Stimulated activated CD8-positive, alpha-beta memory T cell treated with anti-CD3 and anti-CD28 coated beads, Interleukin-4, amount 100 ng/mL, for 1 hour (primary cell): ENCODE measurements at places on chromosomes 7 and 10.

GRCh38 chr7:1024331-1024841 lies 20.0 kb upstream of the GPR146 start:
- no peak for DNase-seq

DNA sequence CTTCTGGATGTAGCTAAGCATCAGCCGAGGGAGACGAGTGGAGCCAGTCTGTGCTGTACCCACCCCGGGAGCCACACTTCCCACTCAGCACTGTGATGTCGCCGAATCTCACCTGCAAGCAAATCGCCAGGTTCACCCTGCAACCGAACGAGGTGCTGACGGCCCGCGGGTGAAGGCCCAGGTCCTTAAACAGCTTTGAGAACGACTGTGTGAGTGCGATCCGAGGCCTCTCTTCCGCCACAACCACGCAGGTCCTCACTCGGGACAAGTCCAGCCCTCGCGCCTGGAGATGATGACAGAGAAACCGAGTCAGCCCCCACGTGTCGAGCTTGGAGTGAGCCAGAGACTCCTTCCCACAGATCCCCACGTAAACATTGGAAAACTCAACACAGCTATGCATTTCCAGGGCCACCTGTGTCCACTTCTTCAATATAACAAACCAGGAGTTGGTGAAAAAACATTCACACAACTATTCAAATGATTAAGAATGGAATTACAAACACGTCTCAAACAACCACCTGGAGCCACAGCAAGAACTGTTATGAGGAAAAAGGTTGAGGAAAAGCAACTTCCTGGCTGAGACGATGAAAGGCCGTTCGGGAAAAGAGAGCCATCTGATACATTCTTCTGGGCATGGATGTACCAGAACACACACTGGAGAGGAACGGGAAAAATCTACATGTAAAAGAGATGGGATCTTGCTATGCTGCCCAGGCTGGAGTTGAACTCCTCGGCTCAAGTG lies 191.8 kb downstream of the ZMYND11 start:
- no peak for DNase-seq

GRCh38 chr10:10338339-10338738 lies 679.3 kb upstream of the CELF2 start:
- DNase-seq: no peak

DNA sequence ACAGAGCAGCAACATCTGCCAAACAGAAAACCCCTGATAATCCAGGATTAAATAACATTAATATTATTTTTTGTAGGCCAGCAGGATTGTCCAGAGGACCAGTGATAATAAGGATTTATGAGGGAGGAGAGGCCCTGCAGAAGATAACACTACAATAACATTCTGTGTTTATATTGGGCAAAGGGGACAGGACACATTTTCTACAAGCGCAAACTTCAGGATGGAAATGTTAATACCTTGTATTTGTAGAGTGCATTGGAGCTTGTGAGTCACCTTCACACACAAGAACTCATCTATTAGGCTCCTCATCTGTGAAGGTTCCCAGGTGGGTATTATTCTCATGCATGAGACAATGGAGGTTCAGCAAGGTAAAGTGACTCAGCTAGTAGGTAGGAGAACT lies 51.0 kb downstream of the BAMBI start:
- no peak for DNase-seq

- DNase-seq: no peak
Observed at GRCh38 chr10:81843042-81843441, 32.0 kb upstream of the NRG3 start.

DNA sequence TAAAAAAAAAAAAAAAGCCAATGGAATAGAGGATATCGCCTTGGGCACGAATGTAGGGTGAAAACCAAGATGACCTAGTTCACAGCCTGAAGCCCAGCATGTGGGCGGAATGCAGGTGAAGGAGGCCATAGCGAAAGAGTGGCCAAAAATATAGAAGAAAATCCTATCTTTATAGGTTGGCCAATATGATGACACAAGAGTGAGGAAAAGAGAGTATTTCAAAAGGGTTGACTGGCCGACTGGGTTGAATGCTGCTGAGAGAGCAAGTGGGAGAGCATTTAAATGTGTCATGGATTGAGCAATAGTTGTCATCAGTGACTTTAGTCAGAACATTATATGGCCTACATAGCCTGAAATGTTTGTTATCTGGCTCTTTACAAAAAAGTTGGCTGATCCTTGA lies 17.2 kb upstream of the GLI3 start:
- no peak for DNase-seq

- no peak for DNase-seq
Observed at GRCh38 chr10:98090822-98091221, 43.6 kb upstream of the R3HCC1L start.

DNA sequence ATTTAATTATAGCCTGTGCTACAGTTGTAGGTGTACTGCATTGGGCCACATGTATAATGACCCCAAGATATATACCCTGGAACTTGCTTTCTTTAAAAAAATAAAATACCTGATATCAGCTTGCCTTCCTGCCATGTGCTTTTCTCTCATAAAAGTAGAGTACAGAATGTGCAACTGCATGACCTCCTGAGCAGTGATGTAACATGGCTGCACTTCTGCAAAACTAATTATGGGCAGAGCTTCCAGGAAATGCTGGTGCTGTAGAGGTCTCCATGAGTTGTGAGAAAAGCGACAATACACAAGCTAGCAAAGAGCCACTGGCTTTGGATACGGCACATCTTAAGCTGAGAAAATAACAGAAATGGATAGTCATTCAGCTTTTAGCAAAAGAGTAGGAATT lies 6.5 kb upstream of the ERLIN1 start:
- no peak for DNase-seq

DNA sequence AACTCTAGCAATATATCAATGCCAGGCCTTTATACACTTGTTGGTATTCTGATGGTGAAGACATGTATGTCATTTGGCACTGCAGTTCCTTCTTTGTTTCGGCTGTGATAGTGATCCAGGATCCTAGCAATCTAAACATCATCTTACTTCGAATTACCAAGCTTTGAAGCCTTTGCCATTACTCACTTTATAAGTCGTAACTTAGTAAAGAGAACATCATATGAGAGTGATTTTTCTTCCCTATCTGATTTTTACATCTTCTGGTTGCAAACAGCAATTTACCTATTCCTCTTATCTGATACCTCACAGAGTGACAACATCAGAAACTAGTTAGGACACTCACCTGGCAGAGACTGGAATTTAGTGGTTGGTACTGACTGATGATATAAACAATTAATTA lies 7.6 kb upstream of the BPGM start:
- no peak for DNase-seq

DNA sequence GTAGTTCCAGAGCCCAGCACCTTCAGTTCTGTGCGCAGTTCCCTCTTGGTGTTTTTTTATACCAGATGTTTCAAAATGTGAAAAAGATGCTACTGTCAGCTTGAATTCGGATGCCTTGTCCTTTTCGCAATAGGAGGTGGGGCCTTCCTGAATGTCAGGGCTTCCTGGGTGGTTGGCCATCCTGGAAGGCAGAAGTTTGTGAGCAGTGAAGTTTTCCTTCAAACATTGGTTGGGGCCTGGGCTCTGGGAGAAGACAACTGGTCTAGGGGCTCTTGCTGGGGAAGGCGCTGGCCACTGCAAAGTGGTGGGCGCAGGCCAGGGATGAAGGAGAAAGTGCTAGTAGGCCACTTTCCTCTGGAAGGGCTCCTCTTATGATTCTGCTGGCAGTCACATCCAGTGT lies 56.8 kb upstream of the JAZF1 start:
- DNase-seq: no peak

DNA sequence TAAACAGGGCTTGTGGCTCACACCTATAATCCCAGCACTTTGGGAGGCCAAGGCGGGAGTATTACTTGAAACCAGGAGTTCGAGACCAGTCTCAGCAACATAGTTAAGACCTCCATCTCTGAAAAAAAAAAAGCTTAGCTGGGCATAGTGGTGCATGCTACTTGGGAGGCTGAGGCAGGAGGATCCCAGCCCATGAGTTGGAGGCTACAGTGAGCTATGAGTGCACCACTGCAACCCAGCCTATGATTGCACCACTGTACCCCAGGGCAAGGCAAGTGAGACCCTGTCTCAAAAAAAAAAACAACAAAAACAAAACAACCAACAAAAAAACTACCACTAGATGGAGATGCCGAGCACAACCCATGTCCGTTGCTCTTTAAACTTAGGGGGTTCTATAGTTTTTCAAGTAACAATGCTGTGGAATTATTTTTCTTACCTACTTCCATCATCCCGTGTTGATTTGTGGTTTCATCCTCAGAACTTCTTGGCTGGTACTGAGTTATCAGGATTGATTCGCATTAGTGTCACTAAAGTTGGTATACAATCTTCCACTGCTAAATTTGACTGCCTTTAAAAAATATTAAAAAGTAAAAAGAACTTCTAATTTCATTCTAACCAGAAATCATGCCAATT lies 12.2 kb upstream of the REPIN1 start:
- DNase-seq: no peak
